ENCODE measurements at places on chromosomes 6 and 20.
A peak's percentile ranks its signal among the peaks of the same experiment; 100 is the strongest.

DNA sequence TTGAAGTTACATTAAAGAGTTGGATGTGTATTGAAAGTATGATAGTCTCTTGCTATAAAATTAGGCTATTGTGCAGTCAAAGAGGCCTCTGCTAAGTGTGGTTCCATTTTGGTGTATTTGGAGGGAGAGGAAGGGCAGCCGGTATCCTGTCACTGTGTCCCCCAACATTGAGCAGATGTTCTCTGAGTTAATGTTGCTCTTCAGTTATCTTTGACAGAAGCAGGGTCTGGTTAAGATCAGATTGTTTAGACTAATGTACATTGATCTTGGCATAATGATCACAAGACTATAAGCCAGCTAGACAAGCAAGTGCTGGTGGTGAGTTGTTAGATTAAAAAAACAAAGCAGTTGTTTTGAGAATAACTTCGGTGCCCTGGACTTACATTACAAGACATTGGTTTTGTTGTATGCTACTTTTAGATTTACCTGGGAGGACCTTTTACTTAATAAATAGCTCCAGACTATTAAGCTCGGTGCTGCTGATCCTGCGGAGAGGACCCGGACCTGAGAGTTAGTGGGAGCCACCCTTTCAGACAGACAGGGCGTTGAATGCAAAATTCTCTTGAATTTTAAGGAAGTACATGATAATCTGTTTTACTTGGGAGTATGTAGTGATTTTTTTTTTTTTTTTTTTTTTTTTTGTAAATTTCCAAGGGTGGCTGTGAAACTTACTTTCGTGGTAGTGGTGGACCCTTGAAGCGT, 97.8 kb downstream of the JARID2 start:
- no peak for DNase-seq

DNA sequence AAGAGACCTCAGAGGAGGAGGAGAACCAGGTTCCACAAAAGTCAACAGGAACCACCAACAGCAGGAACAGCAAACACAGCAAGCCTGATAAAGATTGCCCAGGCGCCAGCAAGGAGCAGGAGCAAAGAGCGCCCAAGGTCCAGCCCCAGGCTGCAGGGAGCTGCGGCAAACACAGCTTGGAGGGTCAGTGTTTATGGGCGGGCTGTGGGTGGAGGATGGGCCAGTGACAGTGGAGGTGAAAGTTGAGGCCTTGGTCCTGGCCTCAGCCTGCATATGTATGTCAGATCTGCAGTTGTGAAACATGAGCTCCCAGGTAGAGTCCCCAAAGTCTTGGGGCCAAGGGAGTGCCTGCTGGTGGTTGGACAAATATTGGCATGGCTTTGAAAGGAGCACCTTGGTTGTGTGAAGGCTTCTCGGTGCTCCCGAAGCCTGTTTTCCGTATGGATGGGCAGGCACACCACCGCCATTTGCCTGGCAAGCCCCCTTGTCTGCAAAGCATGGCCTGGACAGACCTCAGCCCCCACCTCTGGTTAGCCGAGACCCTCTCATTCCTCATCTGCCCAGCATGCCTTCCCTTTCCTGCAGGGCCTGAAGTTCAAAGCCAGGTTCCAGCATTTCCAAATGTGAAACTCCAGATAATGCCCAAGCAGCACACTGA, 2.0 kb upstream of the CAPN11 start:
- no peak for DNase-seq

GRCh38 chr20:45817376-45818194, 5.1 kb downstream of the UBE2C start:
- DNase-seq = no peak

DNA sequence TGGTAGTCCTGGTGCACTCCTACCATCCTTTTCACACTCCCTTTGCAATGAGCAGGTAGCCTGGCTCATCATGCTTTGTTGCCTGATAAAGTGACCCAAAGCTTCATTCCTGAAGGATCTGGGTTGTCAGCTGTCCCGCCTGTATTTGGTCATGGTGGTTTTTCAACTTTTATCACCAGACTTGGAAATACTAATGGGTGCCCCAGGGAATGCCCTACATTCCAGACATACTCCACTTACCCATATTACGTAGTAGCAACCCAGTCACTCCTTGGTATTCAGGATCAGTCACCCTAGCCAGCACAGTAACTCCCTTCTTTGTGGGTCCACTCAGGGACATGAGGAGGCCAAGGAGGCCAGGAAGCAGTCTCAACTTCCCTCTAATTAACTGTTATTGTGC, 199.2 kb downstream of the MAFB start:
- DNase-seq = no peak

DNA sequence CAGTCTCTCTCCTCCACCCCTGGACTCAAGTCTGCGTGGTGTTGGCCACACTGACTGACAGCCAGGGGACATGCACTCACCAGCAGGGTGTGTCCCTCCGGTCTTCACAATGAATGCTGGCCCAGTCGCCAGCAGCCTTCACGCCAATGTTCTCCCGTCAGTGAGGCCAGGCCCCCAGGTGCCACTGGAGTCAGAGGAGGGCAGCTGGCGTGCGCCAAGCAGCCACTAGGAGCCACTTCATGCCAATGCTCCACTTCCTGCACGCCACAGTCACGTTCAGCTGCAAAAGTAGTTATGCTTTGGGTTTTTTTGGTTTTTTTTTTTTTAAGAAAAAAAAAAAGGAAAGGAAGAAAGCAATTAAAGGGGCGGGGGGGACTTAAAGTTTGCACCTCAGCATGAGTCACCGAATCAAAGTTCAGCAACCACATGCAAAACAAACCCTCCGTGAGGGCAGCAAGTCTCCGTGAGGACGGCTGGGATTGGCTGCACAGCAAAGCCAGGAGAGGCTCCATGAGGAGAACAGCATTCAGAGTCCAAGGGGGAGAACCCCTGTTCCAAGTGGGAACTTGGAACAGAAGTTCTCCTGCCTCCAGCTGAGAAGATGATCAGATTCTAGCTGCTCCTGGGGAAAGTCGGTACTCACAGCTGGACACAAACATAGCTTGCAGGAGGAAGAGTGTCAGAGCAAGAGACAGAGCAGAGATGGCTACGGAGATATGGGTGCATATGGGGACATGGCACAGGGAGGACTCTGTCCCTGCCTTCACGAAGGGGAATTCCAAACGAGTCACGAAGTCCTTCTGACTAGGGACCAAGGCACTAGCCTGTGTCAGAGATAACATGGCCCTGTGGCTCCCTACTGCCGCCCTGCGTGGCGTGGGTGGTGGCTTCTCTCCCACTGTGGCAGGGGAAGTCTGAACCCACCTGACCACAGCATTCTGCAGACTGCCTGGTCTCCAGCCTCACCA, at the start of gene ZC3H12D:
Gene ZC3H12D, minus strand, starts transcription at position 282 of the 968 bp plus-strand sequence. CDS start 10,471 bp downstream, outside the sequence.
- DNase-seq = peak; percentile 90

GRCh38 chr6:110039981-110040383, 61.9 kb downstream of the GPR6 start:
- DNase-seq = peak; percentile 35

DNA sequence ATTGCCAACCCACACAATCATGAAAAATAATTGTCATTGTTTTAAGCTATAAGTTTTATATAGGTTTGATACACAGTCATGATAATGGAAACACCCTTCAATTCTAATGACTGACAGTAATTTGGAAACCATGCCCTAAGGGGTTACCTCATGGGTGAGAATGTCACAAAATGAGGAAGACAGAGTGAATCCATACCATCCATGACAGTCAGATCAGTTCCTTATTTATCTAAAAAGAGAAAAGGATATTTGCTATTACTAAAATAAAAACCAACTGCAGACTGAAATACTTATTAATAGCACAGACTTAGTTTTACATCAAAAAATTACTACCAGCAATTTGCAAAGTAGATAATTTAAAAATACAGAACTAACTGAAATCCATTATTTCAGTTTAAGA, 437.8 kb downstream of the UTRN start:
- no peak for DNase-seq

- DNase-seq = no peak
Measured at GRCh38 chr20:5863040-5863833, 87.1 kb downstream of the TRMT6 start.
